ENCODE measurements at places on chromosomes 6 and 20.

DNA sequence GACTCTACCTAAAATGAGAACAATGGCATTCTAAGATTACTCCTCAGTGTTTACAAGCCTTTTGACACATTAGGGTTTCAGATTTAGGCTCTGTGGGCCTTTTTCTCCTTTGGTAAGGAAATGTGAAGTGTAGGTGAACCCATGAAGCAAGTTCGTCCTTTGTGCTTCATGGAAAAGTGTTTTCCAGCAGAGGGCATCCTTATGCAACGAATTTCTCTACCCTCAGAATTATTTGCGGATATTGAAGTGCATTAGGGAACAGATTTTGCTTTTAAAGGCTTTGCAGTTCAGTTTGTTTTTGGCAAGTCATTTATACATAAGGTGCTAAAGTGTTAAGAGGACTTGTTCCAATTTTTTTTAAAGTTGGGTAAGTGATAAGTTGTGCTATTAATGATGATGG is 55.7 kb upstream of the FERMT1 start:
- DNase-seq: no peak

DNA sequence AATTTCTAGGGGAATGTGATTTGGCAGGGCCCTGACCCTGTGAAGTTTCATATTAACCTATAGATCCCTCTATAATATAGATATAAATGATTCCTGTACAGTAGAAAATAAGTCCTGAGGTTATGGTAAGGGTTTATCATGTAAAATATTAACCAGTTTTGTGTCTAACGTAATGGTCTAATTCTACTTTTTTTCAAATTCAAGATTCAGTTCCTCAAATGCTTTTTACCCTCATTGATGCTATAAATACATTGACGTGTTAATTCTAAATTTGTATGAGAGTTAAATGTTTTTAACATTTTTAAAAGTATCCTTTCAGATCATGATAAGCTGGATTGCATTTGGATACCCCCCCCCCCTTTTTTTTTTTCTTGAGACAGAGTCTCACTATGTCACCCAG is 169.4 kb downstream of the MEI4 start:
- DNase-seq: no peak

- no peak for DNase-seq
Observed at GRCh38 chr20:6104493-6105188, 18.2 kb downstream of the FERMT1 start.

DNA sequence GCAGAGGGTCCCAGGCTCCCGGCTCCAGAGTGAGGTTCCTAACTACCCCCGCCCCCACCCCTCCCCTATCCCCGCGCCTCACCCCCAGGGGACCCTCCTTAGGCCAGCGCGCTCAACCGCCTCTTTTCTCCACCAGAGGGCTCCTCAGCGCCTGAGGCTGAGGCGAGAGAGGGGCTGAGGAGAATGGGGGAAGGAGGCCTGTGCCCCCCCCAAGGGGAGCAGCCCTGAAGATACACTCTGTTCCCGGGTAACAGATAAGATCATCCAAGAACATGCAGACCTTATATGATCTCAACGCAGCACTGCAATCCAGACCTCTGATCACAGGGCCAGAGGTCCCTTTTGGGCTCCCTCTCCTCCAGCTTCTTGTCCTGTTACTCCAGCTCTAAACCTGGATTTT is 43.3 kb upstream of the MRPS10 start:
- DNase-seq: no peak

- no peak for DNase-seq
Observed at GRCh38 chr20:39897781-39898466, 791.1 kb downstream of the MAFB start.

GRCh38 chr20:62925420-62926228 is 681 bp downstream of the DIDO1 start:
- DNase-seq: no peak

DNA sequence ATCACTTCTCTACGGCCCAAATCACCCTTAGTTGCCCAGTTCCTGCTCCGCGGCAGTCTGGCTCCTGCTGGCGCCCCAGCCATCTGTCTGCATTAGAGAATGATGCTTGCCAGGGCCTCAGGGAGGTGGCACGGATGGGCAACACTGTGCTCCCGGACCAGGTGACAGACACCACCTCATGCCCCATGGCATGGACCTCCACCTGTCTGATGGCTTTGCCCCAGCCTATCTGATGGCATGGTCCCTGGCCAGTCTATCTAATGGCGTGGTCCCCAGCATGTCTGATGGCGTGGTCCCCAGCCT is 18.8 kb upstream of the MRGBP start:
- no peak for DNase-seq

DNA sequence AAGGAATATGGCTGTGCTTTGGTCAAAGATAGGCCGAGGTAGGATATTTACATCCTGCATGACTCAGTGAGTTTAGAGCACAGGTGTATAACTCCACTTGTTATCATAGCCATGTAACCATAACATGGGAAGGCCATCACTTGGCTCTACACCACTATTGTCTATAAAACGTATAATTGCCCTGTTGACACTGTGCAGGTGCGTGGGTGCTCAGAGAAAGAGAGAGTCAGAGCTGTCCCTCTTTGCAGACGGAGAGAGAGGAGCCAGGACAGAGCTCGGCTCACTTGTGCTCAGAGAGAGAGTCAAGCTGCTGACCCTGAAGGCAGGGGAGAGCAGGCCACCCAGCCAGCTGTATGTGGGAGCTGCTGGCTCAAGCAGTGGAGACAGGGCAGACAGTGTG is 46.0 kb downstream of the OR2B6 start:
- DNase-seq: no peak

DNA sequence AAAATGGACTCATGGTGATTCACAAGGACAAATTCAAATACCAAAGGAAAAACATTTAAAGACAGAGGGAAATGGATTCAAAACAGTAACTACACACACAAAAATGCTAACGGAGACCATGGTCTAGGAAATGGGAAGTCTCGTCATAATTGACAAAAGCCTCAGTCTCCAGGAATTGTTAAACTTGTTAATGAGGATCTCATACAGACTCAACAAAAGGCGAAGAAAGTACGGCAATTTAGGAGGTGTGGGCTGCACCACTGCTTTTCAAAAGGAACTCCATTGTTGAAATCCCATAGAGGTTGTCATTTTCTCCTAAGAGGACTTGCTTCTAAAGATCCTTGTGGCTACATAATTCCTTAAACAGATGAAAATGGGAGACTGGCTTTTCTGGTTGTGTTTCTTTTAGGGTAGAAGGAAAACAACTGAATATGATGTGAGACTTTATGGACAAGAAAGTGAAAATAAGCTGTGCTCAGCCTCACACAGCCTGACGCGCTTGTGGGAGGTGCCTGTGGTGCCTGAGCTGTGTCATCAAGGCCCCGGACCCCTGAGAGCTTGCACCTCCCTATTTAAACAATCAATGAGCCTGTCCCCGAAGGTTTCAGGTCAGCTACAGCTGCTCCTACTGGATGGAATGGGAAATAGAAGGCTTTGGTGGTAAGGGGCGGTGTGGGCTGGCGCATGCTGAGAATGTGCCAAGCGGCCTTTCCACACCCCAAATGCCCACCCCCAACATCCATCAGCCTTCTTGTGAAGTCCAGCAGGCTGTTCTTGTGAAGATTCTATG is 2.5 kb upstream of the CLDN20 start:
- DNase-seq: no peak

DNA sequence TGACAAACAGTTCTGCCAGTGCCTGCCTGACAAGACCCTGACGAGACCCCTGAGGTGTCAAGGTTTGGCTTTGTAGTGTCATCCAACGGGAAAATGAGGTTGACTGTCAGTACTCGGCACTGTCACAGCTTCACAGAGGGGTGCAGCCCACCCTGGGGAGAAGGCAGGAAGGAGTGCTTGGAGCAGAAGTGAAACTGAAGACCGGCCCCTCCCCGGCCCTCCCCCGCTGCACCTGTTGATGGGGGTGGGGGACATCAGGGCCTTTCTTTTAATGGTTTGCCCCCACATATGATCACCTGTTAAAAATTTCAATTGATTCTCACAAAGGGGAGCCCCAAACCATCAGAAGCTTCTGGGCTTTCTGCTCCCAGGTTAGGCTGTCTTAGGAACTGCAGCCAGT is 6.8 kb downstream of the PMEPA1 start:
- no peak for DNase-seq

GRCh38 chr6:139275279-139276055 is 16.3 kb downstream of the TXLNB start:
- DNase-seq: no peak

GRCh38 chr6:24990236-24990845 is 54.6 kb upstream of the RIPOR2 start:
- no peak for DNase-seq

- DNase-seq: peak; percentile 47
Observed at GRCh38 chr6:35810971-35811698, 6.0 kb downstream of the LHFPL5 start.

- DNase-seq: no peak
Observed at GRCh38 chr6:124599656-124600055, 362.6 kb upstream of the RNF217 start.

DNA sequence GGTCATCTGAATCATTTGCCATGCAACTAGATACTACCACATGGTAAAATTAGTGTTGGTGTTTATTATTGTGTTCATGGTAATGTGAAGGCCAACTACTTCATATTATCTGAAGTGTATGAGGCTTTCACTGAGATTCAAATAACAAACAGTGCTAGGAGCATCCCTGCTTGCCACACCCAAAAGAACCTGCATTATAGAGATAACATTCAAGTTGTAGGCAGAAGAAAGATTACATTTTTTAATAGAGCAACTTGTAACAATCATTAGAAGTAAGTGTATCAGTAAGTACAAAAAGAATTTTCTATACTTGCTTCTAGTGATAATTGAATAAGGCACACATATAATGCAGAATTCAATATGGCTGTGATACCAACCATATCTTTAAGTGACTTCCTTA is 49.8 kb downstream of the BCKDHB start:
- no peak for DNase-seq

DNA sequence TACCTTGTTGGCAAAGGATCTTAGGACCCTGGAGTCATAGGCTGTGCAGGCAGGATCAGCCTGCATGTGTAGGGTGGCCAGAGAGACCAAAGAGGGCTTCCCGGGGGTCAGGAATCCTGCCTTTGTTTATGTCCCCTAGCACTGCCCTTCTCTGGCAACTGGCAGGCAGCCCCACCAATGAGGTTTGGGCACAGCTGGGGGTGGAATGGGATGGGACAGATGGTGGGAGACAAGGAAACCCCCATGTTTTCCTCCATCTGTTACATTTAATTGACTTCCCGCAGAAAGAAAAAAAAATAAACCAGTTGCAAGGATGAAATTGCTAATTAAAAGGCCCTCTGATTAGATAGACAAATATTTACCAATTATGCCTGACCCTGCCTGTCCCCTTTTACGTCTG is 27.6 kb downstream of the CD40 start:
- no peak for DNase-seq
